ENCODE measurements at places on chromosomes 4 and X.
A peak's percentile ranks its signal among the peaks of the same experiment; 100 is the strongest.

GRCh38 chr4:109319684-109320083, 17.2 kb upstream of the COL25A1 start:
- no peak for DNase-seq

DNA sequence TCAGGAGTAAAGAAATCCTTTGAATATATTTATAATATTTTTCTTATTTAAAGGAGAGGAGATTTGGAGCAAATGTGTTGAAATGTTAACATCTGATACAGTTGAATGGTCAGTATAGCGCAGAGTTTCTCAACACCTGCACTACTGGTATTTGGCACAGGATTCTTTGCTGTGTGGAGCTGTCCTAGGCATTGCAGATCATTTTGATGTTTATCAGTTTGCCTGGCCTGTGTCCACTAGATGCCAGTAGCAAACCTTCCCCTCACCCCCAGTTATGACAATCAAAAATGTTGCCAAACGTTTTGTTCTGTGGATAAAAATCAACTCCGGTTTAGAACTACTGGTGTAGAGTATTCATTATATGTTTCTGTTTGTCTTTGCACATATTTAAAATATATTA, 765.3 kb upstream of the SLIT2 start:
- no peak for DNase-seq

GRCh38 chrX:155888139-155888538, 7.0 kb downstream of the VAMP7 start:
- DNase-seq = no peak

DNA sequence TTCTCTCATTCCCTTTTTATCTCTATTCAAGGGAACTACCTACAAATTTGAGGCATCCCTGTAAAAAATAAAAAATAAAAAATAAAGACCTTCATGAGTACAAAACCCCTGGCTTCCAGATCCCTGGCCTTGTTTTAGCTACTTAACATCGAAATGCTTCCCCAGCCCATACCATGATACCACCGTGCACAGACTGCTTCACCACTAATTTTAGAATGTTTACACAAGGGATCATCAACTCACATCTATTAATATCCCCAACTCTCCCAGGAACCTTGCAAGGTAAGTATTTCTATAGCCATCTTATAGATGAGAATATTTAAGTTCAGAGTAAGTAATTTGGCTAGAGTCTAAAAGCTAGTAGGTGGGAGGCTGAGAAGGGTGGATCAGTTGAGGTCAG, 51.7 kb downstream of the UCHL1 start:
- DNase-seq = no peak

DNA sequence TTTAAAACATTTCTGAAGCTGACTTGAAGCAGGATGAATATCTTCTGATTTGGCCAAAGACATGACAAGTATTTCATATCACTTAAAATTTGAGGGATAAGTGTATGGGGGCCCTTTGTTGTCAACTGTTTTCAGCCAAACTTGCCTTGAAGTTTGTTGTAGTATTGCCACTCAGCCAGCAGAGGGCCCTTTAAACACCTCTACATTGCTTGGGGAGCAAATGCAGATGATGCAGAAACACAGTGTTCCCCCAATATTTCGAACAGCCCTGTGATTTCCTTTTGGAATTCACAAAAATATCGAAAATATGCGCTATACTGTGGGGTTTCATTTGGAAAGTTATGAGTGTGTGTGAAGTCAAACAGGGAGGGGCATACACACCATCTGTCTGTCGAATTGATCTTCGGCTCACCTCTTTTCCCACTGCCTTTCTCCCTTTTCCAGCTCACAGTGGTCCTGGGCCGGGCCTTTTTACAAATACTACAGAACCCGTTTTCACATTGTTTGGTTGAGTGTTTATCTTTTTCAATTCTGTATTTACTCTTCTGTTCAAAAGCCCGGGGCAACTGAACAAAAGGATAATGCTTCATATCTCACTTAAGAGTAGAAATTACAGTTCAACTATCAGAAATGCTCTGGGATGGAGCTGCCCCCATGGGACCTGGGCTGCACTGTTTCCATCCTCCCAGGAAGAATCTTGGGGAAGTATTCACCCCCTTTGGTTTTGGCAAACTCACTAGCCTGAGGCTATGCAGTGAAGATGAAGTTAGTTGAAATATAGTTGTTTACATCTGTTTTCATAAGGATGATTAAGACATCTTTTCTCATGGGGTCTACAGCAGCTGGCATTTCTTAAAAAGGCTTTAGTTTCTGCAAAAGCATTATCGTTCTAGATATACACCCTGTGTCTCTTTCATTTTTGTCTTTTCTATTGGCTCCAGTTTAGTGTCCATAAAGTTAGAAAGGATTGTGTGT, 137.6 kb downstream of the EGF start:
- DNase-seq = peak; percentile 37

DNA sequence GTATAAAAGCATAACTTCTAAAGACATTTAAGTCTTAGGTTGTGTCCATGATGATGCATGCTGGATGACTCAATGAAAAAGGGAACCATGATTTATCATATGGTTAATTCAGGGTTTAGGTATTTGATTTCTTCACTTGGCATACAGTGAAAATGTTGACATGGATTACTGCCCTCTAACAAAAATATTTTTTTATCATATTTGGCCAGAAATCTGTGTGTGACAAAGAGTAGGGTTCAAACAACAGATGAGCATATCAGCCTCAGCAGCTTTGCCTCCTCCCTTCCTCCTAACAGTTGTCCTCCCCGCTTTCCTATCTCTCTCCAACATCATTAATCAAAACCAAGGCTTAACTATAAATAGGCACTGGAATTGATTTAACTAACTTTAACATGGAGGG, 46.3 kb downstream of the ARHGAP6 start:
- no peak for DNase-seq

- DNase-seq = no peak
These were observed 57.4 kb downstream of the BCORL1 start for GRCh38 chrX:130039847-130040246.

DNA sequence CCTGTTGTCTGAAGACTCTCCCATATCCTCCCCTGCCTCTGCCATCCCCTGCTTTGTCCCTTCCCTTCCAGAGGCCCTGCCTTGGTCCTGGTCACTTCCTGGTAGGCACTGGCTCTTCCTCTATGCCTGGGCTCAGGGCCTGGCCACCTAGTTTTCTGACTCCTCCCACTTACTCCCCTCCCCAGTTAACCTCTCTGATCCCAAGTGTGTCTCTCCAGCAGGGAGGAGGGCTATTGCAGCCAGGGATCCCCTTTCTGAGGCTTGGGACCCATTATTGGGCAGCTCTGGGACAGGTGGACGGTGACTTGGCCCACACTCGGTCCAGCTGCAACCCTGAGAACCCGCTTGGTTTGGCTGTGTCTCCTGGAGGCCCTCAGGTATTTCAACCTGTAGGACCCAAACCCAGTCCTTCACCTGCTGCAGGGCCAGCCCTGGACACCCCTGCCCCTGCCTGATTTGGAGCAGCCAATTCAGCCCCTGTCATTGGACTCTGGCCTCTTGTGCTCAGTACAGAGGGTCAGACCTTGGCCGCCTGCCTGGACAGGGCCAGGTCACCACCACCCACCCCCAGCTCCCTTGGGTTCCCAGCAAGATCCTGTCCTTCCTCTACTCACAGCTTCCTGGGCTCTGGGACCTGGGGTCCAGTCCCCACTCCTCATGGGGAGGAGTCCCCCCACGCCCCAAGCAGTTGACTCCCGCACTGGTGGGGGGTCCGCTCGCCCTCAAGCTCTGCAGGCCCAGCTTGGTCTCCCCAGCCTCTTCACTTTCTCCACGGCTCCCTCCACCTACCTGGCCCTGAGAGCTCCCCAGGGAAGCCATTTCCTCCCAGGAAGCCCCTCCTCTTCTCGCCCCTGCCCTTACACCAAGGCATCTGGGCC, 1.1 kb upstream of the SH3BP2 start:
- DNase-seq = no peak

GRCh38 chrX:68995386-68995779, 166.6 kb downstream of the EFNB1 start:
- DNase-seq = no peak

DNA sequence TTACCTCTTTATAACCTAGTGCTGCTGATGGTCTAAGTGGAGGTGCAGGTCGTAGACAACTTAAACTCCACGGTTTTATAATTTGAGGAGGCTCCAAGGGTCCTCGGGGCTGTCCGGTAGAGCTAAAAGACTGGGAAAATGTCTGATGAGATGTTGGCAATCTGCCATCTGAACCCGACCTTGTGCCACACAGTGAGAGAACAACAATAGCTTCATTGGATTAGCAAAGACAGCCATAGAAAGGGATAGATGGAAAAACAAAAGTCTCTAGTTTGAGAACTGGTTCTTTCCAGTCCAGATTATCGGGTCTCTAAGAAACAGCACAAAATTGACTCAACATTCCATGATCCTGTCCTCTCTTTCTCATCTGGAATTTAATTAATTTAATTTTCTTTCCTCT, 31.6 kb downstream of the CD40LG start:
- no peak for DNase-seq

DNA sequence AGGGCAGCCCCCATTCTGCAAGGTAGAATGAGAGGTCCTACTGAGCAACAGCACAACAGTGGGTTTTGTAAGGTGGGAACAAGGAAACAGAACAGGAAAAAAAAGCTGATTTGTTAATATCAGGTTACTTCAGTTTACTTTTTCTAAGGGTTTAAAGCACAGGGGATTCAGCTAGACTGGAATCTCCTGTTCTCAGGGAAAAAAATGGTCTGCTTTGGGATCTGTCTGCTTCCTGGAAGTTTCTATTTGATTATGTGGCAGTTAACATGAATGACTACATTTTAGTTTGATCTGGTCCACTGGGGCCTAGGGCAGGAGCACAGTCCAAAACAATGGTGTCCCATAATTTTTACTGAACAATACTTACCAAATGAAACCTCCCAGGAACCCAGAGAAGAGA, 104.6 kb downstream of the FBXW7 start:
- DNase-seq = no peak

GRCh38 chrX:48468693-48469691, 1.1 kb downstream of the SLC38A5 start:
- no peak for DNase-seq

DNA sequence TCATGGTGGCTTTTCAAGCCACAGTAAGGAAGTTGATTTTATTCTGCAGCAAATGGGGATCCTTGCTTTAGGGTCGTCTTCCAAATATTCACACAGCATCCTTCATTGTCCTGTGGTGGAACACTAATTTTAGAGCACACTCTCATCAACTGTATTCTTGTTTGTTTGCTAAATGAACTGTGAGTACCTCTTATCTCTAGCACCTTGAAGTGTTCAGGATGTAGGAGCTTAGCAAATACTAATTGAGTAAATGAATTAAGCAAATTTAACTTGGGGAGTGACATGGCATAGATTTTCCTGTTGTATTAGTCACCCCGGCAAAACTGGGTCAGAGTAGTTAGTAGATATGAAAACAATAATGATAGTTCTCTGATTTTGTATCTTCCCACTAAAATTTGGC, 156.9 kb downstream of the UBE2NL start:
- no peak for DNase-seq

DNA sequence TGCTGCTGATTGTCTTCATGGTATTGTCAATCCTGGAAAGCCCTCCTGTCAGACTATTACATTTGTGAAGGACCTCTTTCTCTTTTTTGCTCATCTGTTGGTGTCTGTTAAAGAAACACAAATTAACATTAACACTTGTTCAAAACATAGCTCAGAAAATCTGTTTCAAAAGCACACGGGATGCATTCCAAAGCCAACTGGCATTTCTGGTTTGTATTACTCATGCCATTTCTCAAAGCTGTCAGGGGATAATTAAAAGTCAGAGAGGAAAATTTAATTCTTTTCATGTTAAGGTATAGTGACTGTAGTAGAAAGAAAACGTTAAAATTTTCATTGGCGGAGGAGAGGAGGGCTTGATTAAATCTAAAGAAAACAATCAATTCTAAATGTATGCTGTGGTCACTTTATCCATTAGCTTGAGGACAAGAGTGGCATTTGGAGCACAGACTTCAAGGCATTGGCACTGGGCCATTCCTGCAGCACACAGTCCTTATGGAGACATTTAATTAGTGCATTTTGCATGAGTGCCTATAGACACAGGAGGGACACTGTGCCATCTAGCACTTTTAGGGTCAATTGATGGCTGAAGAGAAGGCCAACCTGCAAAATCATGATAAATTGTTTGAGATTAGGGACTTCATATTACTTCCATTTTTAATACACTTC, 21.2 kb upstream of the GLRA2 start:
- DNase-seq = no peak

- DNase-seq = no peak
These were observed 20.2 kb downstream of the TLR10 start for GRCh38 chr4:38762560-38762959.

DNA sequence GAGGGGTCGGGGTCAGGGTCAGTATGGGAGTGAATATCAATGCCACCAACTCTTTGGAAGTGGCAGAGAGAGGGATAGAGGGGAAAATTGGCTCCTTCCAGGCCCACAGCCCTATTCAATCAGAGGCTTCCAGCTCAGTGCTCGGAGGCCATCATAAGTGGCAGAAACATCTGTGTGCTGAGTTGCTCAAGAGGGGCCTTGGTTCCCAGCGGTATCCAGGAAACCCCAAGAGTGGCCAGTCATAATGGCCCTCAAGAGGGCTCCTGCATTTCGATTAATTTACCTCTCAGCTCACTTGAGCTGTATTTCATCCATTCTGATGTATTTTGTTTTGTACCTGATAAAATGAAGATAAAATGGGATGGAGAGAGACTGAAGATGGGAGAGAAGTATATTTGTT, 154.3 kb upstream of the EOLA2 start:
- DNase-seq = no peak

GRCh38 chrX:23819385-23820234, 36.6 kb downstream of the SAT1 start:
- DNase-seq = no peak

GRCh38 chrX:106917830-106918500, 2.2 kb upstream of the CLDN2 start:
- DNase-seq = no peak

GRCh38 chr4:103374758-103375157, 176.6 kb upstream of the CENPE start:
- DNase-seq = no peak

DNA sequence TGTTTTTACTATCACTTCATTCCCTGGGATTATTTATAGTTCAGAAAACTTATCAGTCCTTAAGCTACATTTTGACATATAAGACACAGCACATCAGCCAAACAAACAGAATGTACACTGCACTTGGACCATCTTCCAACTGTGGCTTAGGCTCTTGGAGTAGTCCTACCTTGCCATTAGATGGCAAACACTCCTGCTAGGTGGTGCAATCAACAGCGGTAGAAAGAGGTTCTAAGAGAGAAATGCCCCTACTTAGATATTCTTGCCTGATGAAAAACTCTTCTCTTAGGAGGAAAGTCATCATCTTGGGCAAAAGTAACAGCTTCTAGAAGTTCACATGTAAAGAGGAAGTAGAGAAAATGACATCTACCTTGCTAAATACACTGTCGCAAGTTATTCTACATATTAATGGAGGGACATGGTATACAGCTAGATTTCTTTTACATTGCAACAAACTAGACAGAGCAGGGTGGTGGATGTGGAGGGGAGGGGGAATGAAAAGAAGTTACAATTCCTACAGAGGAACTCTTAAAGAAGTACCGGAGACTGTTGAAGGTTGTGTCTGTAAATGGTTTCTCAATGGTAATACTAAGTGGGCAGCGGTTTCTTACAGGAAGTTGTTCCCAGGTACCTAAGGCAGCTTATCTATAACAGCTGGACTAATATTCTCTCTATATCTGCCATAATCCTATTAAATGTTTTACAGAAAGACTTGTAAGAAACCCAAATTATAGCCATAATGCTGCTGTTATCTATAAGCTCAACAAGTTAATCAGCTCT, 8.1 kb upstream of the STPG2 start:
- DNase-seq = no peak
